ENCODE measurements at places on chromosomes 2 and 18.

DNA sequence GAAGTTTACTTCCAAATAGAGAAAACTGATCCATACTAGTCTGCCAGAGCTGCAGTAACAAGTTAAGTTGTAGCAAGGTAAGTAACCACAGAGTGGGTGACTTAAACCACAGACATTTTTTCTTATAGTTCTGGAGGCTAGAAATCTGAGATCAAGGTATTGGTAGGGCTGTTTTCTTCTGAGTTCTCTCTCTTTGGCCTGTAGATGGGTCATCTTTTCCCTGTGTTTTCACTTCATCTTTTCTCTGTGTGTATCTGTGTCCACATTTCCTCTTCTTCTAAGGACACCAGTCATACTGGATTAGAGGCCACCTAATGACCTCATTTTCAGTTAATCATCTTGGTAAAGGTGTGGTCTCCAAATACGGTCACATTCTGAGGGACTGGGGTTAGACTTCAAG lies 142.9 kb upstream of the MEX3C start:
- DNase-seq = no peak

DNA sequence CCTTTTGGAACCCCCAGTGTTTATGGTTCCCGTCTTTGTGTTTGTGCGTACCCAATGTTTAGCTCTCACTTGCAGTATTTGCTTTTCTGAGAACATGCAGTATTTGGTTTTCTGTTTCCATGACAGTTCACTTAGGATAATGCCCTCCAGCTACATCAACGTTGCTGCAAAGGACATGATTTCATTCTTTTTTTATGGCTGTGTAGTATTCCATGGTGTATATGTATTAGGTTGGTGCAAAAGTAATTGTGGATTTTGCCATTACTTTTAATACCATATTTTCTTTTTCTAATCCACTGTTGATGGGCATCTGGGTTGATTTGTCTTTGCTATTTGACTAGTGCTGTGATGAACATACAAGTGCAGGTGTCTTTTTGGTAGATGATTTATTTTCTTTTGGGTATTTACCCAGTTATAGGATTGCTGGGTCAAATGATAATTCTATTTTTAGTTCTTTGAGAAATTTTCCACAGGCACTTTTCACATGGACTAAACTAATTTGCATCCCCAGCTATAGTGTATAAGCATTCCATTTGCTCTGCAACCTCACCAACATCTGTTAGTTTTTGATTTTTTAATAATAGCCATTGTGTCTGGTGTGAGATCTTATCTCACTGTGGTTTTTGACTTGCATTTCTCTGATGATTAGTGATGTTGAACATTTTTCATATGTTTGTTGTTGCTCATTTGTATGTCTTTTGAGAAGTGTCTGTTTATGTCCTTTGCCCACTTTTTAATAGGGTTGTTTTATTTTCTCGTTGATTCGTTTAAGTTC lies 63.6 kb downstream of the CERS6 start:
- no peak for DNase-seq

- DNase-seq = peak; percentile 1
These were observed 691 bp downstream of the BIRC6 start for GRCh38 chr2:32357318-32358110.

GRCh38 chr2:72414137-72414760 lies 266.6 kb upstream of the CYP26B1 start:
- no peak for DNase-seq

DNA sequence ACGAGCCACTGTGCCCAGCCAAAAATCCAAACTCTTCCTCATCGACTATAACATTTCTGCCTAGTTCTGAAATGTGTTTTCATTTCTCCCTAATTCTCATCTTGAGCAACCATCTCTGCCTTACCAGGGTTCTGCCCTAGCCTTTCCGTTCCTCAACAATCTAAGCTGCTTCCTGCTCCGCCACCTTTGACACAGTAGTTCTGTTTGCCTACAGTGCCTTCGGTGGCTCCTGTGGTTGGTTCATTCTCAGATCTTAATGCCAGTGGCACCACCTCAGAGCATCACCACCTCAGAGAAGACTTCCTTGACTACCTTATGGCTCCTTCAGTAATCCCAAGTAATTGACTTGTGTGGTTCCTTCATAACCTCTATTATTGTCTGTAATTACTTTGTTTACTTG lies 3.8 kb downstream of the SOCS6 start:
- no peak for DNase-seq

DNA sequence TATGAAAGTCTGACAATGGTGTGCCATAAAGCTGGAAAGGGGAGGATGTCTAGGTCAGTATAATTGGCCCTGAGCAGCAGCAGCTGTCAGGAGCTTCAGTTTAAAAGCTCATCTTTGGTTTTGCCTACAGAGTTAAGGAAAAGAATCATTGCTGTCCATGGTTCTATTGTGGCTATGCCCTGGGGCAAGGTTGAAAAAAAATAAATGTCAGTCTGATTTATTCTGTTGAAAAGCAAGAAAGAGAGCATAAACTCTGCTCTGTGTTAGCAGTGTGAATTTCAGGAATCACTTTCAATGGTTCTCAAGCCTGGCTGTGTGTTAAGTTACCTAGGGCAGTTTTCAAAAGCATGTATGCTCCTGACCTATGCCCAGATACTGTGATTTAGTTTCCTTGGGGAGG lies 446.7 kb downstream of the SETBP1 start:
- DNase-seq = no peak

DNA sequence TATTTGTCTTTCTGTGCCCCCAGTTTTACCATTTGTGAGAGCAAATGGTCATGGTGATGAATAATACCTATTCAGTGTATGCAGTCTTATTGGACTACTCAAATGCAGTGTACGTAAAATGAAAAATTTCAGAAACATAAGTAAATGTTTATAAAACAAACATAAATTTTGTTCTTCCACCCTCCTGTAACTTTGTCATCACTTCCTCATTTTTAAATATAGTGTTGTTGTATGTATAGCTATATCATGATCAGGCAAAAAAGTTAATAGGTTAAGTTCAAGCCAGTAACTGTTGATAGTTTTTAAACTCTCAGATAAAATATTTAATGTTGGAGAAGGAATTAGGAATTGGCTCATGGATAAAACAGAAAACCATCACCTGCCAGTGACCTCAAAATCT lies 93.2 kb downstream of the KLF7 start:
- no peak for DNase-seq

- DNase-seq = no peak
These were observed 41.9 kb downstream of the LRRFIP1 start for GRCh38 chr2:237669283-237669627.

DNA sequence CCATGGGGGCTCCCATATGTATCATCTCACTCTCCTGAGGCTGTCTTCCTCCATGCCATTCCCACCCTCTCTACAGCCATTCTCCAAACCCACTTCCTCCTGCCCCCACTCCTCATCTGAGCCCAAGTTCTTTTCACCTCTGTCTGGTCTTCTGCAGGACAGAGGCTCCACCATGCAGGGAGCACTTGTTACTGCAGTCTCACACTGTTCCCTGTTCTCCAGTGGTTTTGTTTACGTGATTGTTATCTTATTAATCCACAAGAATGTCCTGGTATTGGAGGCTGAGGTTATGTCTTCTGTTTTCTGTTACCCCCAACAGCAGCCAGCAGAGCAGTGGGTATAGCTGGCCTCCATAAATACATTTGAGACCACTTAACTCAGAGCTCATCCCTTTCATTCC lies 51.4 kb downstream of the PAX8 start:
- no peak for DNase-seq

GRCh38 chr2:199770716-199771115 lies 80.3 kb downstream of the FTCDNL1 start:
- DNase-seq = no peak

DNA sequence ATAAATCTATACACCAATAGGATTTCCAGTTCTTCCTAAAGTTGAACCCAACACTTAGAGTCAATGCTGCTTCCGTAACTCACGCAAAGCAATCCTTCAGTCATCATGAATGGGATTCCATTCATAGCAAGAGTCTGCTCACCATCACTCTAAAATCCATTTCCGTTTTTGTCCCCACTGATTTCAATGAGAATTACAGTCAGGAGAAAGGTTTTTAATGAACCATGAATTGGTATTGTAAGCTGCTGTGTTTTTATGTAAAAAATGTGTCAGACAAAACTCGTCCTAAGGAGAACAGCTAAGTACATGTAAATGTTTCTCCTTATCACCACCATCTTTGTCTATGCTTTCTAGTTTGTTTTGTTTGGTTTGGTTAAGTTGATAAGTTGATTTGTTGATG lies 391.5 kb downstream of the IRS1 start:
- no peak for DNase-seq

DNA sequence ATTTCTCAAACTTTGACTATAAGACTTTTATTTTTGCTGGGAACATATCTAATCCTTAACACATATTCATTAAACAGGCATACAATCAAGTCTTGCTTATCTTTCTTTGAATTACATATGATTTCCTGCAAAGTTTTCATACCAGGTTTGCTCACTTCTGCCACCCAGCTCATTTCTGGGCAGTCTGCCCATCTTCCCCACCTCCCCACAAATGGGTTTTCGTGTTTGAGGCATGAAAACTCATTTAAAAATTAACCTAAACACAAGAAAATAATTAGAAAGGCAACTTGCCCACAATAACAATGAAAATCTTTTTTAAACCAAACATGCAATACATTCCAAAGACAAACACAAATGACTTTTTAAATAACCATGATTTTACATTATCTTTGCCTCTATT lies 3.4 kb downstream of the CHST9 start:
- no peak for DNase-seq

DNA sequence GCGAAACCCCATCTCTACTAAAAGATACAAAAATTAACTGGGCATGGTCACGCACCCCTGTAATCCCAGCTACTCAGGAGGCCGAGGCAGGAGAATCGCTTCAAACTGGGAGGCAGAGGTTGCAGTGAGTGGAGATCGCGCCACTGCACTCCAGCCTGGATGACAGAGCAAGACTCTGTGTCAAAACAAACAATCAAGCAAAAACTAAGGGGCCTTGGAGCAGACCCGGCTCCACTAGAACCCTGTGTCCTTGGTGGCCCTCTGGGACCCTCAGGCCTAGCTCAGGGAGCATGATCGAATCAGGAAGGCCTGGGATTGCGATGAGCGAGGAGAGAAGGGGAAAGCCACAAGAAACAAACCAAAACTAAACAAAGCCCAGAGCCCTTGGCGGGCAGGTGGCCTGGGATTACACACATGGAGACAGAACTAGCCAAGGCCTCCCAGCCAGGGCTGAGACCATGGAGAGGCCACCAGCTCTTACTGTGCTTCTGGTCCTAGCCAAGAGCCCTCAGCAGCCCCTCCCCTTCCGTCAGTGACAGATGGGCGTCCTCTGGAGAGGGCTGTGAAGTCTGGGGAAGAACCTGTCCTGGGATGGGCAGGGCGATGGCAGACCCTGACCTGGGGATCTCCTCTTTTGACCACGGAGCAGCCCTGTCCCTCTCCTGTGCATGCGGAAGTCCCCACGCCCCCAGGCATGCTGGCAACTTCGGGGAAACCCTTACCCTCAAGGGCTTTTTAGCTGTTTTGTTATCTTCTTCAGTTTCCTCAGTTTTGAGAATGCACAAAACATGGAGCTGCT lies 27.4 kb upstream of the CATIP start:
- DNase-seq = no peak

- DNase-seq = no peak
These were observed 18.5 kb downstream of the ACKR3 start for GRCh38 chr2:236587861-236588815.

DNA sequence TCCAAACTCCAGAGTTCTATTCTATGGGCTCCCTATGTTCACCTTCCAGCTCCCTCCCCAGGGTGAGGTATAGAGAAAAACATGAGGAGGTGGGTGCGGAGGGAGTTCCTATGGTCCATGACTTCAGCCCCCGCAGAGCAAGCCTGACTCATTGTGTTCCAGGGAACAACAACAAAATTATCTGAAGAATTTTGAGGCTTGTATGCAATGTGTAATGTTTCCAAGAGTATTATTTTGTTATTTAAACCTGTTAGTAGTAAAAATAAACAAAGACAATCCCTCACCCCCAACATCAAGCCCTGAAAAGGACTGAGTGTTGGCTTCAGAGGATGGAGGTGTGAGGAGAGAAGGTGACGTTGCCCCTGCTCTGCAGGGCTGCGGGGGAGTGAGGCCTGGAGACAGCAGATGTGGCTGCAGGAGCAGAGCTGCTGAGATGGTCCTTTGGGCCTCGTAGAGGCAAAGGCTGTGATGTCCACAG lies 29.0 kb downstream of the LAMA3 start:
- DNase-seq = no peak

Measured in stimulated activated CD8-positive, alpha-beta memory T cell treated with anti-CD3 and anti-CD28 coated beads, Interleukin-7, amount 100 ng/mL, for 1 hour (primary cell).